ENCODE measurements at places on chromosomes 2 and 18.

DNA sequence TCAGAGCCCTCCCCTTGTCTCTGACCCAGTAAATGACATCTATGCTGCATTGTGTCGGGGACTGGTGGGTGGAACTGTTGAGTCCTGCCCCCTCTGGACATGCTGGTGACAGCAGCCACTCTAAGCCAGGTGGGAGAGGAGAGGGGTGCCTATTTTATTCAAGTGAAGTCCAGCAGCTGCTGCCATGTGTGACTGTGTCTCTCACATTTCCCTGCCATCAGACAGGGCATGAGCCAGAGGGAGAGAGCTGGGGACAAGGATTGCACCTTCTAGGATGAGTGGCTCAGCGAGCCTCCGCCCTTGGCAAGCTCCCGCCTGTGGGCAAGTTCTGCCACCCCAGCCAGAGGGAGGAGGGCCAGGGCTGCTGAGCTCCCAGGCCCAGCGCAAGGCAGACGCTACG lies 13.7 kb downstream of the NGEF start:
- DNase-seq: no peak

DNA sequence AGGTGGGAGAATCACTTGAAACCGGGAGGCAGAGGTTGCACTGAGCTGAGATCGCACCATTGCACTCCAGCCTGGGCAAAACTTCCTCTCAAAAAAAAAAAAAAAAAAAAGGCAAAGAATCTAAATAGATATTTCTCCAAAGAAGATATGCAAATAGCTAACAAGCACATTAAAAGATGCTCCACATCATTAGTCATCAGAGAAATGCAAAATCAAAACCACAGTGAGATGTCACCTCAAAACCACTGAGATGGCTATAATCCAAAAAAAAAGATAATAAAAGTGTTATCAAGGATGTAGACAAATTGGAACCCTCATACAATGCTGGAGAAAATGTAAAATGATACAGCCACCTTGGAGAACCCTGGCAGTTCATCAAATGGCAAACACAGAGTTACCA lies 8.4 kb downstream of the ST8SIA5 start:
- DNase-seq: no peak

- DNase-seq: no peak
These were observed 39.6 kb downstream of the MFSD6 start for GRCh38 chr2:190447766-190448165.

DNA sequence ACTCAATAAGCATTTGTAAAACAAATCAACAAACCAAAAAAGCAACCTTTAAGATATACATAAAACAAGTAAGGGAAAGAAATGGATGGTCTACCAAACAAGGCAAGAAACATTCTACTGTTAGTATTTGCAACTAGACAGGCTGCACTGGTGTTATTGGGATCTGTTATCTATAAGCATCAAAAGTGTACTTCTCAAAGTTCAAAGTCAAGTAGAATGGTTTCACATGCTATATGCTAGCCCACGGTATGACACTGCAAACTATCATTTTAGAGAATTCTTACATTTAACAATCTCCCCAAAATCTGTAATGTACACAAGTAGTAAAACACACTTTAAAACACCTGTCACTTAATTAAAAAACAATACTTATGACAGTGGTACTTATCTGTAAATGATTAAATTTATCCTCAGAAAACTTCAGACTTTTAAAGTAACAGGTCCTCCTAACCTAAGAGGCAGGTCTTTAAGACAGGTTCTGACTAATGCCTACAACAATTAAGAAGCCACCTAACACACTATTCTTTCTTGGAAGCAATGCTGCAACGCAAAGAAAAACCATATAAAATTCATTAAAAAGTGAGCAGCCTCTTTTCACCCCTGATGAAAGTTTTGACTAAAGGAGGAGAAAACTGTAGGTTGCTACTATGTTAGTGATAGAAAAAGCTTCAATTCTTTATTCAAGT lies 34.8 kb downstream of the SMAD2 start:
- DNase-seq: no peak

GRCh38 chr2:237201461-237202287 lies 116.0 kb downstream of the COPS8 start:
- DNase-seq: no peak

- DNase-seq: no peak
These were observed 370.8 kb upstream of the NT5C1B start for GRCh38 chr2:18959952-18960717.

DNA sequence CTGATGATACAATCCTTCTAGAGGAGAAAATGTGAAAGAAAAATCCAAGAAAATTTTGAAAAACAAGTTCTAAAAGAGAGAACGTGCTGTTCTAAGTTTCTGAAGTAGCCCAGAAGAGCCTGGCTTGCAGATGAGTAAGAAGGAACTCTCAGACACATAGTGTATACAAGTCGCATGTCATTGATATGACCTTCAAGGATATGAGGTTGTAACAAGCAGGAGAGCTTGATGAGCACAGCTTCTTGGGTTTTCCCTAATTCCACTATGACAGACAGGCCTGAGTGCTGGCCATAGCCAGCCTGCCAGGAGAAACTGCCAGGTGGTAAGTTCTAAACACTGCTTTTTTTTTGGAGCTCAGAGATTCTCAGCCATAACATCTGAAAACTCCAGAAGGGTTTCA lies 235.7 kb upstream of the SIX2 start:
- DNase-seq: no peak

- no peak for DNase-seq
These were observed 422.6 kb upstream of the REG3G start for GRCh38 chr2:78602862-78603261.

DNA sequence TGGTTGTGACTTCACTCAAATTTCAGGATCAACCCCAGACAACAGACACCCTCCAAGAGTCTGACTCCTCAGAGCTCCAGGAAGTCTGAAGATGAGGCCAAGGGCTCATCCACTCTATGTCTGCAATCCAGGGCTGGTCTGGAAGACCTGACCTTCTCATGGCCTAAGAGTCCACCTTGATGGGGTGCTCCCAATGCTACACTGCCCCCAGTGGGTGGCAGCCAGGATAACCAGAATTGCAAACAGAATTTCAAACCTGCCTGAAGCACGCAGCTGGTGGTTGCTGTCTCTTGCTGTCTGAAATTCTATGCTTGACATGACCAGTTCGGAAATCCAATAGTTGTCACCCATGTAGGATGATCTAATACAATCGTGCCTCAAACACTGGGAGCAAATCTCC lies 96.0 kb downstream of the UXS1 start:
- peak; percentile 46 for DNase-seq

- DNase-seq: no peak
These were observed 114.5 kb downstream of the STPG4 start for GRCh38 chr2:47040651-47041050.

DNA sequence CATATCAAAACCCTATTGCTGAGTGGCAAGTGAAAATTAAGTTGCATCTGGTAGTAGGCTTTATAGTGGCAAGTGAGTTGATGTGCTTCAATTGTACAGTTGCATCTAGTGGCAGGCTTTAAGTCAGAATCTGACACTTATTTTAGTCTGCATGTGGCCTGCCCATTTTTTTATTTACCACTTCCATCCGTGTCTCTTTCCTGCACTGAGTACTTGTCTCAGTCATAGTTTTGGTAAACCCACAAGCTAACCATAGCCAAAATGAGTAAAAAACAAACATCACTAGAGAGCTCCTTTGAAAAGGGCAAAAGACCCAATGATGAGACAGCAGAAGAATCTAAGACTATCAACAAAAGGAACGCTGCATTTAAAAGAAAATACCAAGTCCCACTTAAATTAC lies 96.0 kb upstream of the CRACDL start:
- no peak for DNase-seq

All from CD4-positive, alpha-beta T cell treated with Interleukin-6 for 4 hours (primary cell).